ENCODE measurements at places on chromosomes 7 and 10.

DNA sequence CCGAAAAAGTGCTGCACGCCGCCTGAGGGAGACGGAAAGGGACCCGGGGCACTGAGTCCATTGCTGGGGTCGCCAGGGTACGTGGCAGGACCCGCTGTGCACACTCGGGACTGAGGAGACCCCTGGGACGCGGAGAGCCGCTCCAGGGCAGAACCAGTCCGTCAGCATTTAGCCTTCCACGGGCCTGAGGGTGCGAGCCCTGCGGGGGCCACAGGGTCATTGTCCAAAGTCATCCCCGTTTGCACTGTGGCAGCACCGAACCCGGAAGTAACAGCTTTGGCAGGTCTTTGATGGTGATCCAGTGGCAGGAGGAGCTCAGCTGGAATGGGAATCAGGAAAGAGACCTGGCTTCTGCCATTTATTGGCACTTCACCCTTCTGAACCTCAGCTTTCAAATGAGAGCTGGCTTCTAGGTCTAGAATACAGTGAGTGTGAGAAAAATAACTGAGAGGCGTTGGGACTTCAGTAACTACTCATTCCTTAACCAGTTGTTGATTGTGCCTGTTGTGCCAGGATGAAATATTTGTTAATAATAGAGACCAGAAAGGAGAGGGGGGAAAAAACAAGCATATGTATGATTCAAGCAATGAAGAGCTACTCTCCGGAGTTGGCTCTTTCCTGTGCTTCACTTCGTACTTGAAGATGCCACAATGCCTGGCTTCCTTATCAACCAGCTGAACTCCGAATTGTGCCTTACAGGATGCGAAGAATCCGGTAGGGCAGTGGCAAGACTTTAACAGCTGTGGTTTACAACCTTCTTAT, 811 bp upstream of the ARHGAP12 start:
- DNase-seq = peak; percentile 44

- DNase-seq = no peak
Measured at GRCh38 chr10:115710136-115710535, 562.9 kb downstream of the GFRA1 start.

DNA sequence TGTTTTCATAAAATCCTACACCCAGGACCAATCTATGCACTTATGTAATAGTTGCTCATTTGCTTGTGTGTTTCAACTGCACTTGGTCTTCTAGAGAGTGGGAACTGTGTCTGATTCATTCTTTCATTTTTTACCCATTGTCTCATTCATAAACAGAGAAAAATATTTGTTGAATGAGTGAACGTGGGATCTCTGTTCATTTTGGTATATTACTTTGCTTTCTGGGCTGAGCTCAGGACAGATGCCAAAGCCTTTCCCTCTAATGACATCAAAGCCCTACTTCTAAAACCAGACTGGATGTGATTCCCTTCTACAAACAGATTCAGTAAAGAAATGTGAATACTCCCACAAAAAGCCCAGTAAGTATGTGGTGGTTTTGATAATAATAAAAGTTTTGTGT, 145.2 kb downstream of the ST7 start:
- DNase-seq = no peak

DNA sequence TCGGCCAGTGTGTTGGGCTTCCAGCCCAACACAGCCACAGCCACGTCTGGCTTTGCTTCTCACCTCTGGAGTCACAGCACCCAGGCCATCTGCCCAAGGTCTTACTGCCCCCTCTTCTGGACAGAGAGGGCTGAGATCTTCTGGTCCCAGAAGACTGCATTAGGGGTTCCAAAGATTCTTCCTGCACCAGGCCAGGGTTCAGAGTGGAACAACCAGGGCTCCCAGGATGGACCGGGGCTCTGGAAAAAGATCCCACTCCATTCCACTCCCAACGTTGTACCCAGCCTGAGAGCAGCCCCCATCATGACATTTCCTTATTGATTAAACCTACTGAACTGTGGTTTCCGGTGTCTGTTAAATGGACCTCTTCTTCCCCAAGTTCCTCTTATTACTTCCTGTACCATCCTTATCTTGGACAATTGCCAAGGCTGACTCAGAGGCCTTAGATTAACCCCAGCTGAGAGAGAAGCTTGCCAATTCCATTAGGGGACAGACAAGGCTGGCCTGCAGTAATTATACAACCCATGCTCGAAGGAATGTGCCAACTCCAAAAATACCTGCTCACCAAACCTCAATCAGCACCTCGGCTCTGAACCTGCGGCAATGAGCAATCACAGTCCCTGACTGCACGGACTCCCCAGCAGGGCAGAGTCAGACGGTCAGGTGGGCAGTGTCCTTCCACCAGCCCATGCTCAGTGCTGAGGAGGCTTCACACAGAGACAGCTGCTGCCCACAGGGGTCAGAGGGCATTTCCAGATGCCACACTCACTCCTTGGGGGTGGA, 47.9 kb upstream of the NPFFR1 start:
- peak; percentile 97 for DNase-seq

- DNase-seq = no peak
Measured at GRCh38 chr7:137952426-137952805, 49.5 kb downstream of the CREB3L2 start.

DNA sequence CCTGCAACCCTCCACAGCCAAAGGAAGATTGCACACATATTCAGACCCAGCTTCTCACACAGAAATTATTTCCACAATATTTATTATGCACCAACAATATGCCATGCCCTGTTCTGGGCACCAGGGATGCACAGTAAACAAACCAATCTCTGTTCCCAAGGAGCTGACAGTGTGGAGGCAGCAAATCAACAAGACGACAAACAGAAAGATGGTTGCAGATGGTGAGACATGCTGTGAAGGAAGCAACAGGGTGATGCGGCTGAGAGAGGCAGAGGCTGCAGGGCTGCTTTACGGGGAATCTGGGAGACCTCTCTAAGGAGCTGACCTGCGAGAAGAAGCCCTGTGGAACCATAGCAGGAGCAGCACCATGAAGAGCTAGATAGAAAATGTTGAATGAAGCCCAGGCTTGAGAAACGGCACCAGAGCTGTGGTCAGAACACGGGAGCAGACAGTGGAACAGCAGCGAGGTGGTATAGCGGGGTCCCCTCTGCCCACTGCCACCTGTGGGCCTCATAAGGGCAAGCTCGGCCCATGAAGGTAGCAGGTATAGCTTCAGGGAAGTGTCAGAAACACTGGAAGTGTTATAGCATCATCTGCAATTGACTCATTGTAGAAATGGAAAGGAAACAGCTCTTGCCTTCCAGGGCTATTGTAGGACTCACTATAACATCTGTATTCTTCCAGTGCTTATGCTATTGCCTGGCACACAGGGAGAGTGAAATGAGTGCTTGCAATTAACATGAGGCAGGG, 17.4 kb downstream of the RBP3 start:
- DNase-seq = no peak

- DNase-seq = no peak
Measured at GRCh38 chr7:15335390-15335789, 226.4 kb downstream of the AGMO start.

DNA sequence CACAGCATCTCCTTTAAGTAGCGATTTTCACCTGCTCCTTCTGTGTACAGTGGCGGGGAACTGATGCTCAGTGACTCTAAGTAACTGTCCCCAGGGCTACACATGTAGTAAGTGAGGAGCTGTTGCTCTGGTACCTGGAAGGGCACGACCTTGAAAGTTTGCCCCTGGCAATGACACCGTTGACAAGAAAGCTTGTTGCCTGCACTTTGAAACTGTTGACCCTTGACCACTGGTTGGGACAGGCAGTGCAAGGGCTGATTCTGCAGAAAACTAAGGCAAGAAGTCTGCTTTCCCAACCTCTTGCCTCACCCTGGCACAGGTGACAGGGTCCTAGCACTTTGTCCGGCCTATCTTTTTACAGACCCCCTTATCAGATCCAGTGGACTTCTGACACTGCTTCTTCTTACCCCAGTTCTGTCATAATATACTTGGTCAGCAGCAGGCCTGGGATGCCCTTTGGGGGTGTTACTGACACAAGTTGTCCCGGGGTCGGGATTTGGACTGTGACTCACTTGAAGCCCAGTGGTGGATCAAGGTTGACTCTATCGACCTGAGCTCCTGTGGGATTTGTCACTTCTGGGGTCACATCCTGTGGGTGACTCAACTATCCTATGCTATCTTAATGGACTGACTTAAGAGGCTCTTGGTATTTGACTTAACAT, 5.8 kb downstream of the ACSL5 start:
- DNase-seq = no peak

DNA sequence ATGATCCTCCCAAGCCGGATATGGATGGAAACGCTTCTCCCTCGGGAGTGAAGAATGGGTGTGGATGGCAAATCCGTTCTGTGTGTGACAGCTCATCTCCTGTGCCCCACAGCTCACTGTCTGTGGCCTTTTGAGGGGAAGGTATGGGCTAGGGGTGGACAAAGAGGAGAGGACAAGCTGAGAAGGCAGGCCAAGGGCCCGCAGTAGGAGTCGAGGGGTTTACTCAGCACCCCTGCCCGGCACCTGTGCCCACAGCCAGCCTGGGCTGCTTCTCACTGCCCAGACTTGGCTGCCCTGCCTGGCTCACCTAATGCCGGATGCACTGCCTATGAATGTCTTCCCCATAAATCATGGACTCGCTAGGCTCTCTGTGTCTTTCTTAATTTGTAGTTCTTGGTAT, 503.8 kb downstream of the TCERG1L start:
- no peak for DNase-seq

DNA sequence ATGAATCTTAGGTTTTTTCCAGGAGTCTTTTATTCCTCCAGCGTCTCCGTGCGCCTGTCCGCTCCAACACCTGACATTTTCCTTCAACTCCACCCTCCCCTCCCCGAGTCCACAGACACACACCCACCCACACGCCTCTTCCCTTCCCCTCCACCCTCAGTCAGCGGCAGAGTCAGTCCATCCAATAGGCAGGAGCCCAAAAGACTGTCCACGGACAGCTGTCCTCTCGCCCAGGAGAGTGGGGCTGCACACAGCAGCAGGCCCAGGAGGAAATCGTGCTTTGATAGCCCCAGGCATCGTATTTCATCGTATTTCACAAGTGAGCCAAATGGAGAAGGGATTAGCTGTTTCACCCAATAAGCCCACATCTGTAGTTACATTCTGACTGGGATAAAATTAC, 285.1 kb downstream of the ZEB1 start:
- no peak for DNase-seq

DNA sequence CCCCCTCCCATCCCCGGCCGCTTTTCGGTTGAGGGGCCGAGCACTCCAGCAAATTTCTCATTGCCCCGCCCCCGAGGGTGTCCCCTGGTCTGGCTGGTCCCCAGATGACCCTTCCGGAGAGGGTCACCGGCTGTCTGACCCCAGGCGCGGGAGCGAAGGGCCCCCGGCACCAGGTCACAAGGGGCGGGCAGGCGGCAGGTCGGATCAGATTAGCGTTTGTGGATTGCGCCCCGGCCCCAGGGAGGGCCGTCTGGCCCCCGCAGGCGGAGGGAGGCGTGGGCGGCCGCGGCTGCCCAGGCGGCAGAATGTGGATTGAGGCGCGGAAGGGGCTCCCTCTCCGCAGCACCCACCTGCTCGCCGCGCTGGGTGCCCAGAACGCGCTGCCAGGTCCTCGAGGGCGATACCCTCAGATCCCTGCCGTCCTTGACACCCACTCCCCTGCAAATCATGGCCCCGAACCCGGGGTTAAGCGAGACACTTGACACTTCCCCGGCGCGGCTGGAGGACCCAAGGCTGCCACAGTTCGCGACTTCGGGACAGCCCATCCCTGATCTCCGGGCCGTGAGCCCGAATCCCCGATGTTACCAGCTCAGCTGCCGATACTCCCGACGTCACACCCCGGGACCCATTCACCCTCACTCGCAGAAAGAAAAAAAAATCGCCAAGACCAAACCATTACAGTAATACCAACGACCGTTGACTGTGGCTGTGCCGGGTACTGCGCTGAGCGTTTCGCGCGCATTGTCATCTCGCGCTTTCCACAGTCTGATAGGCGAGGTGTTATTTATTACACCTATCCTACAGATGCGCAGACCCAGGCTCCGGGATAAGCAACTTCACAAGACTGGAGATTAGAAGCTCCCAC, 953 bp downstream of the NODAL start:
- DNase-seq = no peak

DNA sequence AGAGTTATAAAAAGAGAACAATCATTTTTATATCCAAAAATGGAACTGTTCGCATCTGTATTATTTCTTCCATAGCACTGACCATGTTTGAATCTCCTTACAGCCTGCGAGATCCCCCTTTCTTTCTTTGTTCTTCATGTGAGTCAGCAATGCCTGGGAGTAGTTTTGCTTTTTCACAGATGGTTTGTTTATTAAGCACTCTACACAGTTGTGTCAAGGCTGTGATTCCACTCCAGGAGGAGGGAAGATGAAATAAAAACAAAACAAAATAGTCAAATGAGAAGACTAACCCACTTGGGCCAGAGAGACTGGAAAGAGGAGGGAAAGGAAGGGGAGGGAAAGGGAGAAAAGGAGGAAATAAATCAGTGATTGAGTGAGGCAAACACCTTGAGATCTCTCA, 7.8 kb downstream of the LIPF start:
- DNase-seq = no peak

DNA sequence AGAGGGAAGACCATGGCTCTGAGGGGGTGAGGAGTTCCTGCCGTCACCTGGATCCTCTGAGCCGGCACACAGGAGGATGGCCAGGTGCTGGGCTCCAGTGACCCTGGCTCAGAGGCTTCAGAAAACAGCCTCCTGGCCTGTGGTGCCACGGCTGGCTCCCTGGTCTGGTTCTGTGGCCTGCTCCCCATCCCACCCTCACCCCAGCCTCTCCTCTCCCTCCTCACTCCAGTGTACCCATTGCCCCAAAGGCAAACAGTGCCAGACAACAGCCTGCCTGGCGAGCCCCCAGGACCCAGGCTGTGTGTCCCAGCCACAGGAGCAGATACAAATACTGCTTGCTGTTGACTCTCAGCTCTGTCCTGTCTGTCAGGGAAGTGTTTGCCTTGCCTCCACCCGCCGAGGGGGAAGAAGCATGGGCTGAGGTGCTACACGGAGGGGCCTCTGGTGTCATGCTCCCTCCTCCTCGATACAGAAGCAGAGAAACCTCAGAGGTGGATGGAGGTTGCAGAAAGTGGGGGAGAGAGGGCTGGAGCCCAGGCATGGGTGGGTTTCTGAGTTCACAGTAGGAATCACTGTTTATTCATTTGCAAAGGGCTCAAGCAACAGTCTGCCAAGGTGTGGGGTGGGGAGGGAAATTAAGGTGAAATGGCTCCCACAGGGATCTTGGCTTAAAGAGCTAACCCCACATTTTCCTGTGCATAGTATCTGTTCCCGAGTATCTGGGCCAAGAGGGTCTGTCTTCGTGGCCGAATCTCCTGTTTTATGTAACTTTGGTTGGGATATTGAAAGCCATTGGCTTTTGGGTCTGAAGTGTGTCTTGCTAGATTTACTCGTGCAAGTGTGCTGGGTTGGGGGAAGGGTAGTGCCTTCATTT, 5.5 kb downstream of the ADRA2A start:
- no peak for DNase-seq

Measured in suppressor macrophage treated with lipopolysaccharide for 1 hour (primary cell).